ENCODE measurements at places on chromosomes 13 and 19. TPM values are rescaled to one million over a fixed set of nuclear protein-coding genes. Genes with fewer than 3 reads are reported as not detected.

KLK12 gene
- total RNA-seq: not detected

ZNF229 gene
- 3.0 TPM for total RNA-seq

NLRP5 gene
- not detected for total RNA-seq

ENOX1 gene
- 1.3 TPM for total RNA-seq

VMAC gene
- 0.87 TPM for total RNA-seq

OR10H1 gene
- total RNA-seq: not detected

PEAK3 gene
- 0.08 TPM for total RNA-seq

RASGRP4 gene
- total RNA-seq: not detected

SLC5A5 gene
- total RNA-seq: 0.15 TPM

LRRC63 gene
- not detected for total RNA-seq

PPM1N gene
- total RNA-seq: 8.1 TPM

KDM4B gene
- 9.2 TPM for total RNA-seq

CCDC122 gene
- 1.7 TPM for total RNA-seq

GPI gene
- total RNA-seq: 634 TPM

OSCAR gene
- 0.27 TPM for total RNA-seq

KPNA3 gene
- total RNA-seq: 30.8 TPM

ZFR2 gene
- total RNA-seq: not detected

CLEC17A gene
- not detected for total RNA-seq

DACT3 gene
- 0.42 TPM for total RNA-seq

FFAR1 gene
- total RNA-seq: not detected
